ENCODE measurements at places on chromosomes 6 and 20.

DNA sequence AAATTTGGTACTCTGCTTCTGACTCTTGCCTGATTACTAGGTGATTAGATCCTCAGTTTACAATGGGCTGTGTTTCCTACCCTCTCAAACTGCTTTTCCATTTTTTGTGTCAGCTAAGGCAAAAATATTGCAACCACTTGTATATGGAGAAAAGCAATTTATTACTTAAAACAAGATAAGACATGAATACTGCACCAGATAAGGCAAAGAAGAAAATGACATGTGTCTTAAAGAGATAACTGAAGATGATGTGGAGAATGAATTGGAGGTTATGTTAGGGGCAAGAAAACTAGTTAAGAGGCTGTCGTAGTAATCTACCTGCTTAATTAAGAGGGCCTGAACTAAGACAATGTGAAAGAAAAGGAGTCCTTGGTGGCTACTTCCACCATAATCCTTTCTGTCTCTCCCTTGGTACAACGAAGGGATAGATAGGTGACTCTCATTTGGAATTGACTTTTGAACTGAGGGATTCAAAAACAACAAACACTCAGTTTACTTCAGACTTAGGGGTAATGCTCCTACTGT lies 16.3 kb upstream of the REV3L start:
- no peak for DNase-seq

- no peak for DNase-seq
These were observed 65.8 kb downstream of the BTBD9 start for GRCh38 chr6:38573801-38574395.

DNA sequence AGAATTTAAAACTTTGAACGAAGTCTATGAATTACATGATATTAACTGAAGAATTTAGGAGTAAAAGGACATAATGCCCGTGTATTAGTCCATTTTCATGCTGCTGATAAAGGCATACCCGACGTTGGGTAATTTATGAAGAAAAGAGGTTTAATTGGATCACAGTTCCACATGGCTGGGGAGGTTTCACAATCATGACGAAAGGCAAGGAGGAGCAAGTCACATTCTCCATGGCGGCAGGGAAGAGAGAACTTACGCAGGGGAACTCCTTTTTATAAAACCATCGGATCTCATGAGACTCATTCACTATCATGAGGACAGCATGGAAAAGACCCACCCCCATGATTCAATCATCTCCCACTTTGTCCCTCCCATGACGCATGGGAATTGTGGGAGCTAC lies 210.6 kb downstream of the CD83 start:
- DNase-seq: no peak

- peak; percentile 26 for DNase-seq
These were observed 64.1 kb downstream of the FAM50B start for GRCh38 chr6:3913077-3913957.

GRCh38 chr6:163730246-163731210 lies 316.0 kb downstream of the QKI start:
- no peak for DNase-seq

GRCh38 chr6:150377211-150377781 lies 8.5 kb downstream of the IYD start:
- no peak for DNase-seq

GRCh38 chr6:117483004-117483644 lies 650 bp downstream of the DCBLD1 start:
- peak; percentile 36 for DNase-seq

- DNase-seq: no peak
These were observed 672.4 kb downstream of the HTR1B start for GRCh38 chr6:76790881-76791280.

GRCh38 chr6:7806711-7807110 lies 80.8 kb downstream of the BMP6 start:
- DNase-seq: no peak

- no peak for DNase-seq
These were observed 120.4 kb upstream of the ZNF184 start for GRCh38 chr6:27593200-27593818.

- DNase-seq: no peak
These were observed 2.2 kb downstream of the SNX21 start for GRCh38 chr20:45835825-45836224.

- DNase-seq: no peak
These were observed at the start of gene UBE2J1 for GRCh38 chr6:89352278-89353117. Gene UBE2J1 (minus strand): TSS chr6:89352722. CDS start chr6:89352569, 153 bp downstream.

- no peak for DNase-seq
These were observed 120.4 kb upstream of the RIPOR2 start for GRCh38 chr6:25056130-25056529.

- DNase-seq: no peak
These were observed 161.0 kb downstream of the CDK19 start for GRCh38 chr6:110654096-110654820.

DNA sequence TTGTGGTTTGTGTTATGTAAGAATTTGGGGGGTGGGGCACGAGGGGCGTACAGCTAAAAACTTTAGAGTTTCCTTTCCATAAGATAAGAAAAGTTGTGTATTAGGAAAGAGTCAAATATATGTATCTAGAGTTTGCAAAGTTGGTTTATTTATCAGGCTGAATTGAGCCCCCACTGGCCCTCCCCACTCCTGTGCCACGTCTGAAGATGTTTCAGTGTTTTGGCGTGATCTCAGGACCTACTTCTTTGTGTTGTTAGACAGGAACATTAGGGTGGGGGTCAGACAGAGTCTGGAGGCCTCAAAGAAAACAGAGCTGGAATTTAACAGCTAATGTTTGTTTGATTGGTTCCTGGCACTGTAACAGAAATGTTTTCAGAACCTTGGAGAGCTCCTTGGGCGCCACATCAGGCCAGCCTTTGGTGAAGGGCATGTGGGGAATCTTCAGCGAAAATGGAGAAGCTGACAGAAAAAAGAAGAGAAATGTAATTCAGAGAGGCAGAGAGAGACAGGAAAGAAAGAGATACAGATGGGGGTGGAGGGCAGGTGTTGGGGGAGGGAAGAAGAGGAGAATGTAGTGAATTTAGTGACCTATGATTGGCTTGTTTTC lies 674 bp downstream of the NRSN1 start:
- DNase-seq: no peak

DNA sequence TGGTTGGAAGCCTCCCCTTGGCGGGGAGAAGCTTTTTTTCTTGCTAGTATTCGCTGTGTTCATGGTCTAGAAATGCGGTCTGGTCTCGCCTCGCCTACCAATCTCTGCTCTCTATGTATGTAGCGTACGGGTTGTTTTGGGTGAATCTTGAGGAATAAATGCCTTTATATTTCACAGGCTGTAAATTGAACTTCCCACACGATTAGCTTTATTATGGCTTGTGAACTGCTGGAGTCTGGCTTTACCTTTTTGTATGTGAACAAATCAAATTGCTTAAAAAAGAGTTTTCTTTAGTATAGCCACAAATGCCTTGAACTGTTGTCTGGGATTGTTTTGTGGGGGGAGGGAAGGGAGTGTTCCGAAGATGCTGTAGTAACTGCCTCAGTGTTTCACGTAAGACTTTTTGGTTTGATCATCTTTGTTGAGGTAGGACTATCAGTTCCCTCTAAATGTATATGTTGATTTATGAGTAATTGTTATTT lies 2.2 kb downstream of the INSM1 start:
- no peak for DNase-seq

DNA sequence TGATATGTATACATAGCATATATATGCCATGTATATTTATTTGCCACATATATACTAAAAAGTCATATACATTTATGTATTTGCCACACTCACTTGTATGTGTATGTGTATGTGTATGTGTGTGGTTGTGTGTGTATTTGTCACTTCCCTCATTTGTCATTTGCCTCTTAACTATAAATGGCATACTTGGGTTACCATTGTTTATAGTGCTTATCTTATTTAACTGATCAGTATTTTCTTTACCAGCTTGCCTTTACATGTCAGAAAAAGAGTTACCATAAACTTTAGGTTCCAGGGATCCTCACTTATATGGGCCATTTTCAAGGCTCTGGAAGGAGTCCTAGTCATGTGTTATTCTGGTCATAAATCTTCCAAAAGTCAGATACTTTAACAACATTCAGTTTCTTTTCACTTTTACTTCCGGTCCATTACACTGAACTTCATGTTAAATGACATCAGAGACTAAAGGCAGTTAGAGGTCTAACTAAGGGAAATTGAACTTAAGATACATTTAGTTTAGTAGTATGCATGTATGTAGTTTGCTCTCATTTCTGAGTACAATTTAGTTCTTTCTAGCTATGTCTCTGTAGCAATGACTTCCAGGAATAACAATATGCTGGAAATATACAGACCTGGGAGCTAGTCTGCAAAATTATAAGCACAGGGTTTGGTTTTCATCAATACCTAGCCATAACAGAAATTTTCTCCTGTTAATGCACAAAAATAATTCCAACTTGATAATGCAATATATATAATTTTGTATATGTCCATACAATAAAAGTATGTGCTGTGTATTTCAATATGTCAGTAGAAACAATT lies 33.7 kb upstream of the HIVEP1 start:
- no peak for DNase-seq

- DNase-seq: no peak
These were observed 12.1 kb upstream of the CHRNA4 start for GRCh38 chr20:63372971-63373885.

DNA sequence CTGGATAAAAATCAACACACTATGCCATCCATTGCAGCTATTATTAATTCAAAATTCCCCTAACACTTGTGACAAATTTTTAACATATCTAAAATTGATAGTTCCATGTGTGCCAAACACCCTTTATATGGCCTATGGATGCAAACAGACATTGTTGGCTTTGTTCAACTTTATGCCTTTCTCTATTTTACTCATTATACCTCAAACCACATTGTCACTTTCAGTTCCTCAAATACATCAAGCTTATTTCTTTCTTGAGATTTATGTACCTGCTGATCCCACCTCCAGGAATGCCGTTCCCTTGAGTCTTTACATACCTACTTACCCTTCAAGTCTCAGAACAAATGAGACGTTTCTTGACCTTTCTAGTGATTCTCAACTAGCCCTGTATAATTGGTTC lies 193.5 kb upstream of the PLN start:
- no peak for DNase-seq

DNA sequence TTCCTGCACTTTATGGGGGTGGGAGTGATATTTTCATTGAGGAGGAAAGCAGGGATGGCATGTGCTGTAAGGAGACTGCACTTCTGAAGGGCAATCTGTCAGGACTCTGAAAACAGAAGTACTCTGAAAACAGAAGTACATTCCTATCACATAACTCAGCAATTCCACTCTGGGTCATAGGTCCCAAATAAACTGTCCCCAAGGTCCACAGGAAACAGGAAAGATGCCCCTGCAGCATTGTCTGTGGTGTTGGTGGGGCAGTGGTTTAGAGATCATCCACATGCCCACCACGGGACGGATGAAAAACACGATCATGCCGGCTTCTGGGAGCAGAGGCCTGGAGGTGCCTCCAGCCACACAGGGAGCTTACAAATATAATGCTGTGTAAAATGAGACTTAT lies 150.3 kb downstream of the OTOR start:
- DNase-seq: no peak

GRCh38 chr20:58102744-58103516 lies 125.5 kb downstream of the ANKRD60 start:
- no peak for DNase-seq
